ENCODE measurements at places on chromosomes 2 and 18.
A peak's percentile ranks its signal among the peaks of the same experiment; 100 is the strongest.

DNA sequence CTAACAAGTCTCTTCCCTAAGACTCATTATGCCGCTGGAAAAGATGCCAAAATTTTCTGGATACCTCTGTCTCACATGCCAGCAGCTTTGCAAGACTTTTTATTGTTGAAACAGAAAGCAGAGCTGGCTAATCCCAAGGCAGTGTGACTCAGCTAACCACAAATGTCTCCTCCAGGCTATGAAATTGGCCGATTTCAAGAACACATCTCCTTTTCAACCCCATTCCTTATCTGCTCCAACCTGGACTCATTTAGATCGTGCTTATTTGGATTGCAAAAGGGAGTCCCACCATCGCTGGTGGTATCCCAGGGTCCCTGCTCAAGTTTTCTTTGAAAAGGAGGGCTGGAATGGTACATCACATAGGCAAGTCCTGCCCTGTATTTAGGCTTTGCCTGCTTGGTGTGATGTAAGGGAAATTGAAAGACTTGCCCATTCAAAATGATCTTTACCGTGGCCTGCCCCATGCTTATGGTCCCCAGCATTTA is 26.3 kb downstream of the DHRS9 start:
- DNase-seq: no peak

- DNase-seq: no peak
Observed at GRCh38 chr2:68018727-68019126, 44.1 kb downstream of the C1D start.

GRCh38 chr18:80182855-80183254 is 64.5 kb downstream of the PARD6G start:
- DNase-seq: no peak

GRCh38 chr2:43105586-43106558 is 120.5 kb downstream of the ZFP36L2 start:
- DNase-seq: peak; percentile 41

GRCh38 chr2:218152172-218152571 is 14.6 kb downstream of the CXCR1 start:
- DNase-seq: no peak
